Activated CD8-positive, alpha-beta memory T cell treated with anti-CD3 and anti-CD28 coated beads for 4 hours (primary cell): ENCODE measurements at places on chromosomes 3 and 15.

GRCh38 chr15:31036783-31037182 is 45.4 kb upstream of the MTMR10 start:
- no peak for DNase-seq

DNA sequence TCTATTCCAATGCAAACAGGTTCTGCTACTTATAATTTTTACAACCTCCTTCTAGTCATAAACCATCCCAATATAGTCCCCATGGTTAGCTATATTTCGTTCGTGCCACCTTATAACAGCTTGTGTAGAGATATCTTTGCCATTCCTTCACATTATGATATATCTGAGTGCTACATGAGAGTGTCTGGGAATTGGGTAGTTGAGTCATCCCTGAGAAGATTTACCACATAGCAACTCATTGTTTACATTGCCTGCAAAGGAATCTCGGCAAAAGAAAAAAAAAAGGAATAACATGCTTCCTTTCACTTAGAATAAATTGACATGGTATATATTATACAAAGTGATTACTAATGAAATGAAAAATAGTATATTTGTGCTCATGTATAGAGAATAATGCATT is 86.0 kb upstream of the VGLL3 start:
- no peak for DNase-seq

- no peak for DNase-seq
These were observed 10.4 kb upstream of the POLR2M start for GRCh38 chr15:57696146-57696545.

- no peak for DNase-seq
These were observed 1042.3 kb downstream of the DIPK2A start for GRCh38 chr3:145013931-145014330.
